Activated CD4-positive, CD25-positive, alpha-beta regulatory T cell treated with anti-CD3 and anti-CD28 coated beads, Interleukin-2, amount 50 U/mL, for 72 hours (primary cell): ENCODE measurements at places on chromosomes 2 and 18.

GRCh38 chr18:43635397-43635796 lies 358.1 kb upstream of the SYT4 start:
- no peak for DNase-seq

DNA sequence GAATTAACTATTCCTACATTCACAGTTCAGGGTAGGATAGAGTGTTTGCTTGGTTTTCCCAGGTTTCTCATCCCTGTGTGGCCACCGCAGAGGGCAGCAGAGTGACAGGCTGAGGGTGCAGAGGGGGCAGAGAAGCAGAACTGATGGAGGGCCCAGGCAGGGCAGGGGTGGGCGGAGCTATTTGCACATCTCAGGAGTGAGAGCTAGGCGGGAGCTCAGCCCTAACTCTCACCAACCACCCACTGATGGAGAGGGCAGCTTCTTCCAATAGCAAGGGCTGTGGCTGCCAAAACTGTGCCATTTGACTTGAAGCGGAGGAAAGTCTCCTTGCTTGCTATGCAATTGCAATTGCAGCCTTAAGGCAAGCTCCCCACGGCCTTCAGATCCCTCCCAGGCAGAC lies 12.0 kb upstream of the DARS1 start:
- DNase-seq, result no peak

DNA sequence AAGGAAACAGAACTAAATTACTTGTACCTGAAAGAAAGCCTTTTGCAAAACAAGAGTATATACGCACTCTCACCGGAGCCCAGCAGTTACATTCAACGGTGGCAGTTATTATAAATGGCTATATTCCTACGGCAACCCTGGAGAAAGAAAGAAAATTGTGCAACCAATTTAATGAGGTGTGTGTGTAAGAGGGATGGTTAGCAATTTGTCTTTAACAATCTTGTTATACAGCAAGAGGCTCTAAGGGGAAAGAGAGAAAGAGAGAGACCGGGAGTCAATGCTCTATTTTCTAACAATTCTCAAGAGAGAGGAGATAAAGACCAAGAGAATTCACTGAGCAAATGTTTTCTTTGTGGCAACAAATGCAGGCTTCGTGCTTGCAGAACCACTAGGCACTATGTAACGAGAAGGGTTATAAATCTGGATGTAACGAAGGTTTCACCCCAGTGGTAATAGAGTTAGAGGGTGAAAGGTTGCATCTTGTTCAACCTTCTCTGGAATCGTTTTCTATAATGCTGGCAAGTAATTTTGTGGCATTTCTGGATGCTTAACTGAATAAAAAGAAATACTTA lies 359.1 kb upstream of the SPRED2 start:
- no peak for DNase-seq

GRCh38 chr2:168552450-168552856 lies 96.4 kb downstream of the CERS6 start:
- DNase-seq, result no peak

DNA sequence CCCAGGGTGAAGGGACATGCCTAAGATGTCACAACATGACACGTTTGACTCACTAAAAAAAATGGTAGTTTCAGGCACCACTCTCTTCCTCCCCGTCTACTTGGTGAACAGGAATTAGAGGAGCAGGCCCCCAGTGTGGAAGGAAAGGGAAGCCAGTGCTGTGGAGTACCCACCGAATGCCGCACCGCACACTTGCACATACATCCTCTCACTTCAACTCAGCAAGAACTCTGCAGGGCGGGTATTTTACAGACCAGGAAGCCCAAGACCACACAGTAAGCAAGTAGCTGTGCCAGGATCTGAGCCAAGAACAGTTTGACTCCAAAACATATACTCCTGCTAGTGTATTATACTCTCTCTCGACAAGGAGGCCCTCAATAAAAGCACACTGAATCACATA lies 69.8 kb downstream of the BCL2 start:
- no peak for DNase-seq

DNA sequence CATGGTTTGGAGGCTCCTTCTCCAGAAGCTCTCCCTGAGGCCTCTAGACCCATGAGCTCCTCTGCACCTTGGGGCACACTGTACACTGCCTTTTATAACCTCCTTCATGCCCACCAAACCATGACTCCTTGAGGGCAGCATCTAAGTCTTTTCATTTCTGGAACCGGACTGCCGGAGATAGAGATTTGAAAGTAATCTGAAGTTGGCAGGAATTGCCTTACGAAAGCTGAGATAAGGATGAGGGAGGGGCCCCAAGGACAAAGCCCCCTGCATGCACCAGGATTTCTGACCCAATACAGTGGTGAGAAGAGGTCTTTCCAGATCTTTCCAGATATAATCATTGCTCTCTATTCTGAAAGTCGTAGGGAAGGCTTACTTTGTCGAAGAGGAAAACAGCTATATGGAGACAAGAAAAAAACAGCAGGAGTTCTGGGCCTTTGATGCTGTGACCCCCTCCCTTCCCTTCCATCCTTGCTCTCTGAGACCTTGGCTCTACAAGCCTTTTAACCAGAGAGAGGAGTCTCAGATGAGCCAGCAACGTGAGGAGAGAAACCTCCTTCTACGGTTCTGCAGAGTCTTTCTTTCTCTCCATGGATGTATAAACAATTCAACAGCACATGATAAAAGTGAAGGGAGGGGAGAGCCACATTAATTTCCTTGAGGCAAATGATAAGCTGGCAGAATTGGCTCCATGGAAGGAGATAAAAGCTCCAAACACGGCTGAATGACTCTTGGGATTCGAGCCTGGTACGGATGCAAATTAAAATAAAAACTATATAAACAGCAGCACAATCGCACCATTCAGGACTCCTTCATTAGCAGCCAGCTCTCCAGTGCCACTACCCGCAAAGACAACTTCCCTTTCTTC lies 88.0 kb upstream of the RTN4 start:
- DNase-seq, result no peak

- no peak for DNase-seq
Measured at GRCh38 chr2:51516667-51517066, 484.7 kb upstream of the NRXN1 start.

GRCh38 chr2:70746094-70746974 lies 21.7 kb downstream of the ADD2 start:
- no peak for DNase-seq

DNA sequence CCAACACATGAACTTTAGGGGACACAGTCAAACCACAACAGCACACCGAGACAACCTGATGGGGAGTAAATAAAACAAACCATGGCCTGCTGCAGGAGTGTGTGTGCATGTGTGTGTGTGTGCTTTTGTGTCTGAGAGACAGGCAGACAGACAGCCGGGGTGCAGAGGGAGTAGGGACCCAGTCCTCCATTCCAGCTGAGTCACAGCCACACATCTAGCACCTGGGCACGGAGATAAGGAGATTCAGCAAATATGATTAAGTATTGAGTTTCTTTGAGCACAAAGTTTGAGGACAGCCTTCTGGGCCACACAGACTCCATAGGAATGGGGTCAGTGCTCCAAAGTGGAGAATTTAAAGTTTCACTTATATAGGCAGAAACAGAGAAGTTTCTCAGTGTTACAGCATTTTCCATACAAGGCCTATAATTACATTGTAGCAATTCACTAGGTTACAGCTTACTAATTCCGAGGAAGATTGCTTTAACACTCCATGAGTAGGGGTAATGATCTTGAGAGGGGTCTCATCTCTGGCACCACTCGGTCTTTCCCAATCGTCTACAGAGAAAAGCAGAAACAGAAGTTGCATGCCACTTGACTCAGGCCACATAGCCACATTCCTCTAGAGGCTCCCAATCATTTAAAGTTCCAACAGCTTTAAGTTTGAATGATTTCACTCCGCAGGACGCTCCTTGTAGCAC lies 30.8 kb upstream of the PRLH start:
- no peak for DNase-seq

GRCh38 chr2:222306393-222307142 lies 7.8 kb upstream of the PAX3 start:
- no peak for DNase-seq

GRCh38 chr2:48993576-48993975 lies 160.7 kb downstream of the FSHR start:
- DNase-seq, result no peak

- DNase-seq, result no peak
Measured at GRCh38 chr2:209391776-209392401, 32.0 kb upstream of the MAP2 start.

DNA sequence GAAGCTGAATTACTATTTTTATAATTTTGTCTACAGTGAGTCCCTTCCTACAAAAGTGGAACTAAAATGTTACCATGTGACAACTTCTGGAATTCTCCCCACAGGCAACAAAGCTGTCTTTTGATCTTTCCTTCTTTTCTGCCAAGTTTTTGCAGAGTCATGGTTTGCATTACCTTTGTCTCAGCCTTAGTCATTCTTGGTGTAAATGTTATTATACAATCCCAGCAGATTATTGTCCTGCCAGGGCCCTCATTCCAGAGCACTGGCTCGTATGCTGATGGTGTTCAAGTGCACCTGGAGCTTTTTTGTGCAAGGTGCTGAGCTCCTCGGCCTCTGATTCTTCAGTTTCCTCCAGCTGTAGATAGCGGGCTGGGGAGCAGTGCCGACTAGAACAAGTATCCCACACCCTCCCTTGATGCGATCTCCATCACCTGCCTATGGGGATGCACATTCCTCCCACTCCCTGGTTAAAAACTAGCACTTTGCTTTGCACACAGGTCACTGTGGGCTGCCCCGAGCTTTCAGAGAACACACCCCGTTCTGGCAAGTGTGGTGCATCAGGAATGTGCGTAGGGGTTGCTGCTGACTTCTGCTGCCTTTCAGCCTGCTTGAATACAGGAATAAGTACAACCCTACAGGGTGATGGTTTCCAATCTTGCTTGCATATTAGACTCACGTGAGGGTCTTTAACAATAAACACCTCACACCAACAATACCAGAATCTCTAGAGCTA lies 263.6 kb downstream of the RNF144A start:
- no peak for DNase-seq

- no peak for DNase-seq
Measured at GRCh38 chr2:28325567-28326468, 66.8 kb upstream of the FOSL2 start.

GRCh38 chr18:55781481-55781957 lies 193.5 kb upstream of the TCF4 start:
- no peak for DNase-seq

DNA sequence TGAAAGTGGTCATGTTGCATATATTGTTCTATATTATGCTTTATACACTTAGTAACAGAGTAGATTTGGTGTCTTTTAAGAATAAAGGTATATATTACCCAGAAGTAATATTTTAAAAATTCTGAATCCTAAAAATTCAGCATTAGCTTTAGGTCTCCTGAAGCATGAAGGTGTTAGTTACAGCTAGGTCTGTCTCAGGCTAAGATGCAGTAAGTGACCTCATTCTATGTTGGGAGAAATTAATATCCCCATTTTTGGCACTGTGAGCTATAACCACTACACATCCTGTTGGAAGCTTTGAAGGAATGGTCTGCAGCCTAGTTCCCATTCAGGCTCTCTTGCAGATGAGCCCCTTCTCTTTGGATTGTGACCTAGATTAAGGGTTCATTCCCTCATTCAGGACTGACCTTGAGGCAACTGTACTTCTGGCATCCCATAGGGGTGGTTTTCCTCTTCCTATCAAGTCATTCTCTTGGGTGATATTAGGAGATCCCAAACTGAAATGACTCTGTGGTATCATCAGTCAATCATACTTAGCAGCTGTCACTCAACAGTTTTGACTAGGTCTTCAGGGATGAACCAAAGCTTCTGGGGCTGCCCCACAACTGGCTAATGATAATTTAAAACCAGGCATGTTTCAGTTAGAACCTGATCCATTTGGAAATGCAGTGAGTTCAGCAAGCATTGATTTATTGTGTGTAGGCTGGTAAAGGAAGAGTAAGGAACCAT lies 117.7 kb downstream of the GPD2 start:
- DNase-seq, result no peak

DNA sequence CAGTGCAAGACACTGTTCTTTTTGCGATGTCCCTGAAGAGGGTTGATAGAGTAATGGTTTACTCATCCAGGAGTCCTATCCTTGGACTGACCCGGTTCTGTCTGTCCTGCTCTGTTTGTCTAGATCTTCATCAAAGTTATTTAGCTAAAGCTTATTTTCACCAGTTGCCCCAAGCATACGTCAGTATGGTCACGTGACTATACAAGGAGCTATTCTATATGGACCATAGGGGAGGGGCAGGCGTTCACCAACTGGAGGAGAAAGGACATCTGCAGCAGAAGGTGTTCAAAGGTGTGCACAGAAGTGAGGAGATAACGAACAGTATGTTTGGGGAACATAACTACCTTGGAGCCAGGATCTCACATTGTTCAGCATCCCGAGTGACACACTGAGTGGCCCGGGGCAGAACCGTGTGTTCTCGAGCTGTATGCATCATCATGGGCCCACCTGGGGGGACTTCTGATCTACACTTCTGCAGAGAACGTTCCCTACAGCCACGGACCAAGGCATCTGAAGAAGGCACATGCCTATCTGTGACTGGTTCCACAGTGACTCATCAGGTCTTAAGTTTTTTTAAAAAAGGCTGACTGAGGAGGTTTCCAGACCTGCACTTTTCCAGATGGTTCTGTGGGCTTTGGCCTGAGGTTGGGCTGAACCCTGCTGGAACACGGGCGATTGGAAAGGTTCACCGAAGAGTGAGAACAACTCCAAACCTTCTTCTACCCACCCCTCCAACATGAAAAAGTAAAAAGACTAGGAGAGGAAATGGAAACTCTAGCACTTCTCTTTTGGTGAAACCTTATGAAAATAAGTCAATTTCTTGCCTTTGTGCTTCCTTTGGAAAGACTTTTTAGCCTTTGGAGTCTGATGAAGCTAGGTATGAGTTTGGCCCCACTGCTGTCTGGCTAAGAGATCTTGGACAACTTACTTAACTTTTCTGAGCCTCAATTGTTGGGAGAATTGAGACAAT lies 68.6 kb upstream of the YWHAQ start:
- DNase-seq, result no peak
